ENCODE measurements at places on chromosomes 2 and 18. TPM values are rescaled to one million over a fixed set of nuclear protein-coding genes. Genes with fewer than 3 reads are reported as not detected.

The C2orf68 gene
- total RNA-seq = 35.6 TPM

The FOXD4L1 gene
- 0.14 TPM for total RNA-seq

The OSBPL1A gene
- total RNA-seq = 0.98 TPM

The GALR1 gene
- total RNA-seq = not detected

The KCNJ3 gene
- total RNA-seq = not detected

The DCDC2C gene
- not detected for total RNA-seq

The TTN gene
- total RNA-seq = 3.3 TPM

The KCNF1 gene
- total RNA-seq = not detected

The ZNF396 gene
- total RNA-seq = 0.25 TPM

The PER2 gene
- total RNA-seq = 19.1 TPM
